Stimulated activated effector memory CD8-positive, alpha-beta T cell treated with anti-CD3 and anti-CD28 coated beads, Interleukin-12 subunit alpha, Interleukin-12 subunit beta, amount 100 ng/mL, for 72 hours (primary cell): ENCODE measurements at places on chromosomes 5 and 9.

GRCh38 chr5:114500756-114501155 lies 138.9 kb downstream of the KCNN2 start:
- DNase-seq: no peak

DNA sequence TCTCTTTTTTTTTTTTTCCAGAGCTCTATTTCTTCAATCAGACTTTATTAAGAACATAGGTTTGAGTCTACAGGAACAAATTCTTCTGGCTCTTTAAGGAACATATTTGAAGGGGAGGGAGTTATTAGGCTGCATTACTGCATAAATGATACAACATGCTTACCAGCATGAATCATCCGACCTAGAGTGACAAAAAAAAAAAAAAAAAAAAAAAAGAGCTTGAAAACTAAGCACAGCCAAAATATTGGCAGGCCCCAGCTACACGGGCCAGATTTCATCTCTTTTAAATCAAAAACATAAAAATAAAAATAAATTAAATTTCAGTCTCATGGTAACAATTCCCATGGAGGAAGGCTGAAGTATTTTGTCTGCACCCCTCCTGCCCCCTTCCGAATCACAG lies 26.3 kb downstream of the MSX2 start:
- no peak for DNase-seq

GRCh38 chr9:120912958-120913646 lies 13.5 kb downstream of the TRAF1 start:
- no peak for DNase-seq

- DNase-seq: peak; percentile 69
Measured at GRCh38 chr5:178204935-178205748, 809 bp downstream of the HNRNPAB start.

GRCh38 chr9:68640421-68641089 lies 64.5 kb upstream of the PIP5K1B start:
- DNase-seq: no peak

DNA sequence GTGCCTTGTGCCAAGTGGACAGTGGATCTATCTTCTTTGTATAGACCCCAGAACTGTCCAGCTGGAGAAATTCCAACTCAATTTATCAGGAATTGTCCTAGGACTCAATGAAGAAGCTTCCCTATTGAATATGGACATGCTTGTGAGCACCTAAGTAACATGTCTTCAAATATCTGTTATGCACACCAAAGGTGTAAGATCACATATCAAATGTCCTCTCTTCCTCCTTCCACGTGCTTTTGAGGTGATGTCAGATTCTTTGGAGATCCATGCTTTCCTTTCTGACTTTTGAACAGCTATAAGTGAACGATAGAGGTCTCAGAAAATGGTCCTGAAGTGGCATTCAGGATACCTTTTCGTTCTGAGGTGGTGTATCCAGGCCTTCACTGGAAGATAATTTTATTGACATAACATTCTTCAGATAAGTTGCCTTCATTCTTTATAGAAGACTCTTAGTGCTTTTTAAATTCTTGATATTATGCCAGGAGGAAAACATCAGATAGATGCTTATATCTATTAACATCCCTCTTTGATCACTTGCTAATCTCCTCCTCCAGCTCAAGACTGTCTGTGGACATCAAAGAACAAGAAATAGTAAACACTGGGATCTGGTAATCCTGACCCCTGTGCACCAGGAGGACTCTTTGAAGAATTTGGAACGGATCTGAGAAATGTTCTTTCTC lies 246.4 kb downstream of the SMARCA2 start:
- DNase-seq: no peak

GRCh38 chr5:36300191-36300926 lies 1.3 kb downstream of the RANBP3L start:
- DNase-seq: no peak

GRCh38 chr5:139752506-139753473 lies 42.8 kb upstream of the PSD2 start:
- DNase-seq: no peak

DNA sequence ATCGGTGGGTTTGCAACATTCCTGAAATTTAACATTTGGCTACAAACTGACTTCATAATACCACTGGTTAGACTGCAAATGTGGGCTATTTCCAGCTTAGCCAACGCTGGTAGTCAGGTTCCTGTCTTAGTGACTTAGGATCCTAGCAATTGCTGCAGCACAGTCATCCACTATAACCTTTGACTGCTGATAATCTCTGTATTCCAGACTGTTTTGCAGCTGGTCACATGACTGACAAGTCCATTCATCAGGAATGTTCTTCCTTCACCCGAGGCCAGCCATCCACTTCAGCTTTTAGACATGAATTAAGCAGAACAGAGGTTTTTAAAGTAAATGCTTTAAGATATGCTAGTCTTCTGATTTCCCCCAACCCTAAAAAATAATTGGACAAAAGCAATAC lies 425.9 kb upstream of the MPDZ start:
- DNase-seq: no peak

- no peak for DNase-seq
Measured at GRCh38 chr9:96491079-96491879, 41.3 kb downstream of the HABP4 start.

DNA sequence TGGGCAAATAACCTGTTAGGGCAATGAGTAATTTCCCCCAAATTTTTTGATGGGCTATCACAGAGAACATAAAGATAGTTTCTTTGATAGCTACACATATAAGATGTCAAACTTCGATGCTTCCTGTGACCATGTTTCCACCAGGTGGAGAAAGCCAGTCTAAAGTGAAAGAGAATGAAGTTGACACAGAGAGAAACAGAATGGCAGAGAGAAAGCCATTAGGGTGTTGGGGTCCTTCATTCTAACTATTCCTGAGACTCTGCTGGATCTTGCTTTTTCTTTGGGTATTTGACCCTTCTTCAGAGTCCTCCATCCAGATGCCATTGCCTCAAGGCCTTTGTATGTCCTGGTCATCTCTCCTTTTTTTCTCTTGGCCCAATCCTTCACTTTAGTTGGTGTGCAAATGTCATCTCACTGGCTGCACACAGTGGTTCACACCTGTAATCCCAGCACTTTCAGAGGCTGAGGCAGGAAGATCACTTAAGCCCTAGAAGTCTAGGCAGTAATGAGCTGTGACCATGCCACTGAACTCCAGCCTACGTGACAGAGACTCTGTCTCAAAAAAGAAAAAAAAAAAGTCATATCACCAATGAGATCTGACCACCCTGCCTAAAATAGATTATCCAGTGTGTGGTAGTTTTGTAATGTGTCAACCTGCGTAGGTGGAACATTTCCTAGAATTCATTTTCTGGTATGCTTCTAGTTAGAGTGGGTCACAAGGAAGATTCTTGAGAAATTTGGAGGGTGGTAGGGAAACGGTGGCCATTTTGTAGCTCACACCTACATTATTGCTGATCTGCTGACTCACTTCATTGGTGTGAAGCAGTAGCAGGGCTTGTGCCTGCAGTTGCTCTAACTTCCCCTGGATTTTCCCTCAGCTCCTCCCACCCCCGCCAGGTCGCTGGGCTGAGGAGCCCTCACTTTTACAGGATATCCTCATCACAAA lies 20.8 kb upstream of the KIF2A start:
- peak; percentile 52 for DNase-seq

DNA sequence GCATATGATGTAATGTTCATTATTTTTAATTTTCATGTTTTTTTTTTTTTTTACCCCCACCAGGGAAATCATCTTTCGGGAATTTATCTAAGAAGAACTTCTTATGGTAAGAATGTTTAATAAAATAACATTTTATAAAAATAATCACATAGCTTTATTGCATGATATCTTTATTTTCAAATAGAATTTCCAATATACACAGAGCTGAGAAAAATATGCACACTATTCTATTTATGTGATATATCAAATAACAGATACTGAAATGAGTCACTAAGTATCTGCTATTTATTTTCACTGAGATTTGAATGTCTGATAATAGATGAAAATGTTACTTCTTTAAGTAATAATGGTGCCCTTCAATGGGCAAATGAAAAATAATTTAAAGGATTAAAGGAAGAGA lies 1217.3 kb downstream of the MAT2B start:
- no peak for DNase-seq

GRCh38 chr9:70811638-70812037 lies 309.8 kb downstream of the TRPM3 start:
- no peak for DNase-seq

GRCh38 chr9:126164796-126165525 lies 161.7 kb upstream of the MVB12B start:
- peak; percentile 41 for DNase-seq

DNA sequence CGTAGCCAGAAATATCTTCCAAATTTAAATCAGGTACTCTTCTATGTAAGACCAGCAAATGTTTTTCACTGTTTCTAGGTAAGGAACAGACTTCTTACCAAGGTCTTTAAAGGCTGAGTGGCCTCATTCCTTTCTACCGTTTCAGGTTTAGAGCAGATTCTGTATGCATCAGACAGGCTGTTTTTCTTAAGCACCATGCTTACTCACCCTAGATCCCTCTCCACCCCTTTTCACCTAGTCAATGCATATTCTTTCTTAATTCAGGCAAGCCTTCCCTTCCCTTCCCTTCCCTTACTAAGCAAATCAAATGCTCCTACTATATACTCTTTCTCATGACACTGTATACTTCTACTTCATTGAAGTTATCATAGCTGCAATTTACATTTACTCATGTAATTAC lies 70.7 kb downstream of the RFX3 start:
- DNase-seq: no peak

GRCh38 chr9:35414889-35415288 lies 75.0 kb upstream of the RUSC2 start:
- DNase-seq: no peak

DNA sequence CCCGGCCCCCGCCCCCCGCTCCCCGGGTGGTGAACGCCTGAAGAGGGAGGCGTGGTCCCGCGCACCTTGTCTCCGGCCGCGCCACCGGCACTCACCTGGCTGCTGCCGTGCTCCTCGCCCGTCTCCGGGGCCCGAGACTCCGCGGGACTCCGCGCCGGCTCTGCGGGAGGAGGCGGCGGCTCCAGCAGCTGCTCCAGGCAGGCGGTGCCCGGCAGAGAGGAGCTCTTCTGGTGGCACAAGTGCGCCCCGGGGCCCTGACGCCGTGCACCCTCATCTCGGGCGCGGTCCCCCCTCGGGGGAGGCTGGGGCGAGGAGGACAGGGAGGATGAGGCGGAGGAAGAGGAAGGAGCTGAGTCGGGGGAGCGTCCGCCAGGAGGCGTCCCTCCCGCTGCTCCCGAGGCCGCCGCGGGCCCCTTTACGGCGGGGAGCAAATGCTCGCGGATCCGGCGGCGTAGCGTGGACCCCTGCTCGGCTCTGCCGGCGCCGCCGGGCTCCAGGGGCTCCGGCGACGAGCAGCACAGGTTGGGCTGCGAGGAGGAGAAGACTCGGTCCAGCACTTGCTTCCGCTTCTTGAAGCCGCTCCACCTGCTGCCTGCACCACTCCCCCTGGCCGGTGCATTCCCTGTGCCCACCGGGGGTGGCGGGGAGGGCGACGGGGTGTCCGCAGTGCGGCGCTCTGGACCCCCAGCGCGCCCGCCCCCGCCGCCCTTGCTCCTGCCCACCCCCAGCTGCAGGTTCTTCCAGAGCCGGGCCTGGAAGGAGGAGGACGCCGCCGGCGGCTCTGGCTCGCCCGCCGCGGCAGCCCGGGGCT lies 928 bp downstream of the MCTP1 start:
- peak; percentile 5 for DNase-seq

- DNase-seq: no peak
Measured at GRCh38 chr9:122788831-122789230, at the start of gene OR5C1. OR5C1 (plus strand) TSS chr9:122788933; CDS start chr9:122788933, 0 bp downstream.

- no peak for DNase-seq
Measured at GRCh38 chr5:151184316-151185042, 26.9 kb upstream of the ANXA6 start.

GRCh38 chr5:113451797-113452196 lies 17.0 kb upstream of the TSSK1B start:
- DNase-seq: no peak

GRCh38 chr5:56513141-56513540 lies 280.0 kb upstream of the ANKRD55 start:
- no peak for DNase-seq

DNA sequence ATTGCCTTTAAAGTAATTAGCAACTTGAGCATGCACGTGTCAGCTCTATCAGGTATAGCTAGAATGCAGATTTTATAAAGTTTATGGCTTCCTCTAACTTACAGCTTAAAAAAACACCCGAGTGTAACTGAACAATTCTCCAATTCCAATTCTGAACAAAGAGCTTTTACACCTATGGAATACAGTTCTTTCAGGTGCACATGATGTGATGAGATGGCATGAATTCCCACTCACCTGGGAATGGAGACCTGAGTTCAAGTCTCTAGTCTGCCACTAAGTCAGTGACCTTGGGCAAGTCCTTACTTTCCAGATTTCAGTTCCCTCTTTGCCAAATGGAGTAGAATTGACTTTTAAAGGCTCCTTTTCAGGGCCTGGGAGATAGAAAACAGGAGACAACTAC lies 1.8 kb downstream of the ZFAND5 start:
- no peak for DNase-seq

DNA sequence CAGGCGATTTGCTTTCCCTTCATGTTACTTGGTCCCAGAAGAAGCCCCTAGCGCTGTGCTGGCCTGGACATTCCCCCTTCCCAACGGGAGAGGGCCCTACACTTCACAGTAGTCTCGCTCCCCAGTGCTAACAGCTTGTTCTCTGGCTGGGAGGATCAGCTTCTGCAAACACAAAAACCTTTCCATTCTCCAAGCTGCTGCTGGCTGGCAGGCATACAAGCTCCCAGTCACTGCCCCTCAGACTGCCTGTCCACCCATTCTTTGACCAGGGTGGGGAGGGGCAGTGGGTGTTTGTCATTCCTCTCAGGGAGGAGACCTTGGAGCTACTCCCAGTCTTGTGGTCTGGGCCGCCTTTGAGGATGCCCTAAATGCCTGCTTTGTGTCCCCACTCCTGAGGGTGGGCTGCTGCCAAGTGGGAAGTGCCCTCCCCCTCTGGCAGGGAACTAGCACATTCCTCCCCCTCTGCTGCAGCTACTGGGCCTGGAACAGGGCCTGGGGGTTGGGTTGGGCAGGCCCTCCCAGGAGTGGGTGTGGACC lies 20.8 kb downstream of the ENHO start:
- DNase-seq: no peak

DNA sequence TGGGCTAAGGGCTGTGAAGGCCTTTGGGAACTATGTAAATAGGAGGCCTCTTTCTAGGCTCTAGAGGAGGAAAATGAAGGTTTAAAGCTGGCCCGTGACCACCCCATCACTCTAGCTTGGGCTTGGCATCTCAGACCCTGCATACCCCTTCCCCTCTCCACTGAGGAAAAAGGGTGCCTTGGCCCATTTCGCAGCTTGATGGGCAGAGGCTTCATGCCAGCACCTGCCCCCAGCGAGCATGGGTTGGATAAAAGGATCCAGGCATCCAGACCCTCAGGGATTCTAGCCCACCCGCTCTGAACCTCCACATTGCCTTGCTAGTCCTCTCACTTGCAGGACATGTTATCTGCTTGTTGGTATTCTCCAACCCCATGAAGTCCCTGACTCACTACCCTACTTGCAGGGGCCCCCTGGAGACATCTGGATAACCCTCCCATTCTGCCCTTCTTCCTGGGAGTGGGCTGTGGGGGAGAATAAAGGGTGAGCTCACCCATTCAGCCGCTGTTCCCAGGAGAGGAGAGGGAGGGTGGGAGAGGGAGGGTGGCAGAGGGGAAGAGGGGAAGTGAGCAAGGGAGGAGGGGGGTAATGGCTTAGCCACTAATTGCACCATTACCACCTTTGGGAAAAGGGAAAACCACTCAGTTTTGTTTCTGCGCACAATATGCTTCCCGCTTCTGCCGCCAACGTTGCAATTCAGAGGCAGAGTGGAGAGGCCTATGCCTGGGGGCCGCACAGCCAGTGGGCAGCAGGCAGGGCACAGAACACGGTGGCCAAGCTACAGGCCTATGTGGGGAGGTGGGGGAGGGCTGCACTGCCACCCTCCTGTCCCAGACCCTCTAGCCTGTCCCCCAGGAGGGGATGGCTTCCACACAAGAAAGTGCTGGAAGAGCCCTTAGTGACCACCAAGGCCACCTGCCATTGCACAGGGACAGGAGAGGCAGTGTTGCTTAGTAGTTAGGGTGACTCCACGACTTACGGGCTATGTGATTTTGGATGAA lies 2.1 kb upstream of the CAMK2A start:
- DNase-seq: no peak
